ENCODE measurements at places on chromosomes 2 and 18. TPM values are rescaled to one million over a fixed set of nuclear protein-coding genes. Genes with fewer than 3 reads are reported as not detected.

- no peak for DNase-seq
These were observed 78.8 kb downstream of the MYL12B start for GRCh38 chr18:3340682-3341097.

Gene CCDC68
- 7.3 TPM for polyA plus RNA-seq

GRCh38 chr2:209549589-209549988, 125.7 kb downstream of the MAP2 start:
- DNase-seq, result no peak

DNA sequence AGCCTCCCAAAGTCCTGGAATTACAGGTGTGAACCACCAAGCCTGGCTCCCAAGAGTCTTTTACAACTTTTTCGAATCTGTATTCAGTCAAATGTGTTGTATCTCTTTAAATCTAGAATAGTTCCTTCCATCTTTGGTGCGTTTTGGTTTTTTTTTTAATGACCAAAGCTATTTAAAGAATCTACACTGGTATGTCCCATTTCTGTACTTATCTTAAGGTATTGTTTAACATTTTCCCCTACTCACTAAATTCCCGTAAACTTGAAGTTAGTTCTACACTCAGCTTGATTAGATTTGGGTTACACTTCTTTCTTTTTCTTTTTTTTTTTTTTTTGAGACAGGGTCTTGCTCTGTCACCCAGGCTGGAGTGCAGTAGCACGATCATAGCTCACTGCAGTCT, 63.8 kb downstream of the TMEM237 start:
- DNase-seq, result no peak

DNA sequence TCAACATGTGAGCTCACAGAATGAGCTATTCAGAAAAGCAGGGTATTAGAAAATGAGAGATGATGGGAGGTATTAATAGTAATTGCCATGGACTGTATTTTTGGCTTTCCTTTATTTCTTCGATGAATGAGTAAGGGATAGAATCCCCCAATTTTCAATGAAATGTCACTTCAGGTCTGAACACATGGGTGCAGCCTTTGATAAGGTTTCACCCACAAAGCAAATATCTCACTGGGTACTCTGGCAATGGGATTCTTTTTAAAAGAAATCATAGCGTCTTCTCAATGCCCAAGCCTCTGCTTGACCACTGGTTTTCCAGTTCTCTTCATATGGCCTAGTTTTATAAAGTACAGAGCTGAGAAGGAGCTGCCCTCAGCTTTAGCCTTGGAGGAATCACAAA, 610.5 kb upstream of the FANCL start:
- no peak for DNase-seq

DNA sequence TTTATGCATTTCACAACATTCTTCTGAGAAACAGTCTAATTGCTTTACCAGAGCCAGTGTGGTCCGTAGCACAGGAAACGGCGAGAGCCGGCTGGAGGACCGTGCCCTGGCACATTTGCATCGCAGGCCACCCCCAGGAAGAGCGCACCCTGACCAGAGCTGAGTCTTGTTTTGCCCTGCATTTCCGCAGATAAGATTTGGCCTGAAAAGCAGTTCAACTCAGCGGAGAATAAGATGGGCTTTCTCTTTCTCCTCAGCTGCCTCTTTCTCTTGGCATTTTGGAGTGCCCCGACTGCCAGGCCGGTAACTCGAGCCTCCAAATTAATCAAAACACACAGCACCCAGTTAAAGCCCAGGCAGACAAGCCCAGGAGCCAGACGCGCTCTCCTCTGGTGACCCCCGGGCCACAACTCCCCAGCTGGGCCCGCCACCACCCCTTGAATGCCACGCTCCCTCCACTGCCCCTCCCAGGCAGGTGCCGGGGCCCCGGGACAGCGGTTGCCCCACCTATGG, 464 bp downstream of the COL4A4 start:
- DNase-seq, result no peak

Gene POTEI
- not detected for polyA plus RNA-seq

GRCh38 chr2:218298314-218298875, 6.1 kb upstream of the TMBIM1 start:
- no peak for DNase-seq

DNA sequence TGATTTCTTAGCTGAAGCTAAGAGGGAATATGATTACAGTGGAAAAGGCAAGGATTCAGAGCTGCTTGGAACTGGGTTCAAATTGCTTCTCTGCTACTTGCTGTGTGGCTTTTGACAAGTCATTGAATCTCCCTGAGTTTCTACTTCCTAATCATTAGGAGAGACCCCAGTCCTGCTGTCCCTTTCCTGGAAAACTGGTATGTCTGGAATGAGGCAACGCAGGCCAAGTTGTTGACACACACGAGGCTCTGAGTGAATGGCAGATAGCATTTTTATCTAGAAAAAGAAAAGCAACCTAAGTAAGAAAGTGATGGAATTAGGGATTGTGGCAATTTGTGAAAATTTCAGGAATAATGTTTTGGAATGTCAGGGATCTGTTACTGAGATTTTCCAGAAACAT, 123.6 kb downstream of the LPIN1 start:
- no peak for DNase-seq
